Memory B cell (primary cell): ENCODE measurements at places on chromosomes 7 and 10.

- H3K4me3 ChIP-seq: no peak overlapping the region
- DNase-seq: no peak
- H3K27ac ChIP-seq: no peak overlapping the region
These were observed 4.1 kb downstream of the ARMC3 start for GRCh38 chr10:22931948-22932347.

- no peak overlapping the region for H3K27ac ChIP-seq
- no peaks in the 10 kb centered on the region for H3K36me3 ChIP-seq
- H3K27me3 ChIP-seq: peaks cover 1% of the 10 kb centered on the region
- no peak overlapping the region for H3K4me3 ChIP-seq
These were observed 344.6 kb upstream of the SHH start for GRCh38 chr7:156156734-156157408.

DNA sequence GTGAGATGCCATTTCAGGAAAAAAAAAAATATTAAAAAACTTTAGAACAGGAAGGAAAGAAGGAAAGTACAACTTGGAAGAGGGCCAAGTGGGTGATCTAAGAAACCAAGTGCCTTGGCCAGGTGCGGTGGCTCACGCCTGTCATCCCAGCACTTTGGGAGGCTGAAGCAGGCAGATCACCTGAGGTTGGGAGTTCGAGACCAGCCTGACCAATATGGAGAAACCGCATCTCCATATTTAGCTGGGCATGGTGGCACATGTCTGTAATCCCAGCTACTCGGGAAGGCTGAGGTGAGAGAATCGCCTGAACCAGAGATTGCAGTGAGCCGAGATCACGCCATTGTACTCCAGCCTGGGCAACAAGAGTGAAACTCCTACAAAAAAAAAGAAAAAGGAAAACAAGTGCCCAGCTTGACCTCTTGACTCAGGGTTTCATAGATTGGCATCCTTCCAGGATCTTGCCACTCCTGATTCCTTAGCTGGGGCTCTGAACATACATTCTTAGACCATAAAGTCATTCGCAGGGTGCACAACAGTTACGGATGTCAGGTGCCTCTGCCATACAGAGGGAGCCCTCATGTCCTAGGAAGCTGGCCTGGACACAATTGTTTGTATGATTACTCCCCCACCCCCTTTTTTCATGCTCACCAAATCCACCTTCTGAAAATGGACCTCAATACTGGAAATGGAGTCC is 2.1 kb upstream of the GUSB start:
- no peak overlapping the region for H3K4me3 ChIP-seq
- no peak overlapping the region for H3K27ac ChIP-seq
- no peaks in the 10 kb centered on the region for H3K36me3 ChIP-seq
- no peak for DNase-seq
- H3K27me3 ChIP-seq: no peaks in the 10 kb centered on the region

GRCh38 chr10:17228091-17229015 is at the start of gene VIM:
VIM (plus strand) TSS chr10:17228241; CDS start chr10:17229423, 1,182 bp downstream.
- H3K4me1 ChIP-seq: peaks cover 26% of the 10 kb centered on the region
- DNase-seq: peak; percentile 71
- no peaks in the 10 kb centered on the region for H3K27me3 ChIP-seq
- peak within 1 kb of the TSS; percentile 98 for H3K4me3 ChIP-seq
- peaks cover 9% of the 10 kb centered on the region for H3K36me3 ChIP-seq

GRCh38 chr10:104480797-104481196 is 127.2 kb downstream of the CFAP58 start:
- H3K4me3 ChIP-seq: no peak overlapping the region
- peaks cover 4% of the 10 kb centered on the region for H3K4me1 ChIP-seq
- DNase-seq: no peak
- no peaks in the 10 kb centered on the region for H3K36me3 ChIP-seq
- H3K27me3 ChIP-seq: peaks cover 10% of the 10 kb centered on the region

- no peak overlapping the region for H3K27ac ChIP-seq
- no peaks in the 10 kb centered on the region for H3K27me3 ChIP-seq
- H3K36me3 ChIP-seq: no peaks in the 10 kb centered on the region
- no peak for DNase-seq
These were observed 34.2 kb downstream of the AGMO start for GRCh38 chr7:15527648-15528047.

- H3K4me1 ChIP-seq: peaks cover 12% of the 10 kb centered on the region
- peaks cover 25% of the 10 kb centered on the region for H3K36me3 ChIP-seq
- H3K27ac ChIP-seq: peak within 1 kb of the TSS; percentile 91
- H3K4me3 ChIP-seq: peak within 1 kb of the TSS; percentile 97
- peak; percentile 84 for DNase-seq
These were observed at the start of gene ZNF32 for GRCh38 chr10:43648398-43649184. ZNF32 (minus strand) TSS chr10:43648881; CDS start chr10:43646133, 2,748 bp downstream.

GRCh38 chr7:12481722-12482121 is 78.1 kb upstream of the VWDE start:
- H3K4me3 ChIP-seq: no peak overlapping the region
- no peak for DNase-seq
- no peaks in the 10 kb centered on the region for H3K36me3 ChIP-seq
- no peak overlapping the region for H3K27ac ChIP-seq
- H3K27me3 ChIP-seq: no peaks in the 10 kb centered on the region

GRCh38 chr7:100169147-100169850 is 882 bp upstream of the GAL3ST4 start:
- DNase-seq: no peak
- H3K27ac ChIP-seq: no peak overlapping the region
- peaks cover 30% of the 10 kb centered on the region for H3K27me3 ChIP-seq
- H3K4me1 ChIP-seq: peaks cover 33% of the 10 kb centered on the region
- H3K4me3 ChIP-seq: no peak overlapping the region
- peaks cover 4% of the 10 kb centered on the region for H3K36me3 ChIP-seq

- peaks cover 8% of the 10 kb centered on the region for H3K27me3 ChIP-seq
- H3K4me1 ChIP-seq: no peaks in the 10 kb centered on the region
- H3K27ac ChIP-seq: no peak overlapping the region
- no peak overlapping the region for H3K4me3 ChIP-seq
- H3K36me3 ChIP-seq: no peaks in the 10 kb centered on the region
These were observed 26.2 kb downstream of the FAM171A1 start for GRCh38 chr10:15344876-15345285.

- H3K4me3 ChIP-seq: no peak overlapping the region
- DNase-seq: no peak
- no peak overlapping the region for H3K27ac ChIP-seq
- peaks cover 4% of the 10 kb centered on the region for H3K27me3 ChIP-seq
- H3K36me3 ChIP-seq: no peaks in the 10 kb centered on the region
These were observed 174.0 kb upstream of the TPK1 start for GRCh38 chr7:145009876-145010275.

DNA sequence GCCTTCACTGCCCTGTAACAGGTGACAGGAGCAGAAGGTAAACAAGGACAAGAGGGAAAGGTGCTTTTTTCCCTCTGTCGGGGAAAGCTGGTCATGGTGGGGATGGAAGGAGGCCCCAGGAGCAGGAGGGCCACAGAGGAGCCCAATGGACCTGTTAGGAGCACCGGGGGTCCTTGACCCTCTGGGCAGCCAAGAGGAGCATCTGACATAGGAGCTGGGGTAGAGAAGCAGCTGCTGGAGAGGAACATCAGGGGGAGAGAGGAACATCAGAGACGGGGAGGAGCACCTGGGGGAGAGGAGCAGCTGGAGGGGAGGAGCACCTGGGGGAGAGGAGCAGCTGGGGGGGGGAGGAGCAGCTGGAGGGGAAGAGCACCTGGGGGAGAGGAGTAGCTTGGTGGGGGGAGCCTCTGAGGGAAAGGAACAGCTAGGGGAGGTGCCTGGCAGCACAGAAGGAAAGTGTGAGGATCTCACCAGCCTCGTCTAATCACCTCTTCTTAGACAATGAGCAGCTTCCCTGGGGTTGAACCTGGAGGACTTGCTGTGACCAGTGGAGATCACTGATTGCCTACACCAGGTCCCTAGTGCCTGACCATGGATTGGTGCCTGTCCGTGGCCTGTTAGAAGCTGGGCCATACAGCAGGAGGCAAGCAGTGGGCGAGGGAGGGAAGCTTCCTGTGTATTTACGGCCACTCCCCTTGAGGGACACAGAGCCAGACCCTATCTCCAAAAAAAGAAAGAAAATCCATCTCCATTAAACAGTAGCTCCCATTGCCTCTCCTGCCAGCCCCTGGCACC is 37.6 kb downstream of the JAKMIP3 start:
- DNase-seq: no peak
- no peaks in the 10 kb centered on the region for H3K36me3 ChIP-seq
- no peak overlapping the region for H3K27ac ChIP-seq
- H3K4me3 ChIP-seq: no peak overlapping the region

GRCh38 chr7:97145068-97145467 is 27.6 kb downstream of the SDHAF3 start:
- no peak for DNase-seq
- H3K4me3 ChIP-seq: no peak overlapping the region
- H3K27me3 ChIP-seq: no peaks in the 10 kb centered on the region
- peaks cover 25% of the 10 kb centered on the region for H3K36me3 ChIP-seq
- no peaks in the 10 kb centered on the region for H3K4me1 ChIP-seq

GRCh38 chr7:1819259-1819841 is 149.3 kb downstream of the ELFN1 start:
- H3K4me3 ChIP-seq: peak overlapping the region; percentile 37
- no peak for DNase-seq
- H3K36me3 ChIP-seq: peaks cover 6% of the 10 kb centered on the region
- H3K27ac ChIP-seq: peak overlapping the region; percentile 14
- H3K27me3 ChIP-seq: no peaks in the 10 kb centered on the region

GRCh38 chr10:103042129-103042528 is 124.0 kb downstream of the CNNM2 start:
- no peak overlapping the region for H3K27ac ChIP-seq
- peaks cover 3% of the 10 kb centered on the region for H3K36me3 ChIP-seq
- no peaks in the 10 kb centered on the region for H3K27me3 ChIP-seq
- no peak overlapping the region for H3K4me3 ChIP-seq

- H3K4me1 ChIP-seq: peaks cover 2% of the 10 kb centered on the region
- H3K27me3 ChIP-seq: no peaks in the 10 kb centered on the region
- no peak for DNase-seq
- no peaks in the 10 kb centered on the region for H3K36me3 ChIP-seq
- H3K27ac ChIP-seq: no peak overlapping the region
These were observed 4.2 kb upstream of the TCAF1 start for GRCh38 chr7:143906151-143906550.

GRCh38 chr10:78776756-78777155 is 292.0 kb upstream of the ZMIZ1 start:
- H3K36me3 ChIP-seq: no peaks in the 10 kb centered on the region
- H3K4me1 ChIP-seq: peaks cover 2% of the 10 kb centered on the region
- H3K27ac ChIP-seq: no peak overlapping the region
- H3K27me3 ChIP-seq: peaks cover 8% of the 10 kb centered on the region
- no peak overlapping the region for H3K4me3 ChIP-seq
- DNase-seq: no peak

- no peaks in the 10 kb centered on the region for H3K4me1 ChIP-seq
- DNase-seq: no peak
- no peaks in the 10 kb centered on the region for H3K36me3 ChIP-seq
- H3K4me3 ChIP-seq: no peak overlapping the region
These were observed 245.2 kb upstream of the PRSS58 start for GRCh38 chr7:142503036-142503435.

GRCh38 chr7:39233851-39234529 is 256.3 kb downstream of the POU6F2 start:
- no peak for DNase-seq
- peaks cover 3% of the 10 kb centered on the region for H3K27me3 ChIP-seq
- no peak overlapping the region for H3K4me3 ChIP-seq
- no peak overlapping the region for H3K27ac ChIP-seq
- H3K4me1 ChIP-seq: no peaks in the 10 kb centered on the region
- H3K36me3 ChIP-seq: no peaks in the 10 kb centered on the region

- H3K4me1 ChIP-seq: no peaks in the 10 kb centered on the region
- H3K27me3 ChIP-seq: no peaks in the 10 kb centered on the region
- H3K27ac ChIP-seq: peak overlapping the region; percentile 17
- peaks cover 18% of the 10 kb centered on the region for H3K36me3 ChIP-seq
- DNase-seq: no peak
These were observed 47.6 kb downstream of the ZRANB1 start for GRCh38 chr10:124989526-124989925.
